ENCODE measurements at places on chromosomes 7 and 10. TPM values are rescaled to one million over a fixed set of nuclear protein-coding genes. Genes with fewer than 3 reads are reported as not detected.

Gene VIPR2
- not detected for polyA plus RNA-seq

Gene ING3
- polyA plus RNA-seq = 22.3 TPM

Gene LRRD1
- not detected for polyA plus RNA-seq

Gene HTR7
- 1.1 TPM for polyA plus RNA-seq

Gene PRKAR2B
- 3.5 TPM for polyA plus RNA-seq

DNA sequence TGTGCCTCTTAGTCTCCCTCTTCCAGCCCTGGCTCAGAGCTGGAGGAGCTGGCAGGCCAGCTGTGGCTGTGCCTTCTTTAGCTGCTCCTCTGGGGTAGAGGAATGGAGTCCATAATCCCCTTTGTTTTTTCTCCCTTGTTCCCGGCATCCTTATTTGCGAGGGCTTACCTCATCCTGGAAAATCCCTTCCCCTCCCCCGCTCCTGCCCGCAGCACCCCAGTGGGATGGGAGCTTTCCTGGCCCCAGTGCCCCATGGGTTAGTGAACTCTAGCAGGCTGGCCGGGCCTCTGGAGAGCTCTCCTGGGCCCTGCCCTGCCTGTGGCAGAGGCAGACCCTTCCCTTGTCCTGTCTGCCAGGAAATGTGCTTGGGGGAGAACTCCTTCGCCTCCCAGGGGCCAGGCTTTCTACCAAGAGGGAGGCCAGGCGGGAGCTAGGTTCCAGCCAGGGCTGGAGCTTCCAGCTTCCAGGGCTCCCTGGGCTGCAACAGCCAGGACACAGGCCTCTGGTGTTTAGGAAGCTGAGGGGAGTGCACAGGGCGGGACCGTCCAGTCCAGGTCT lies 16.5 kb upstream of the TRIM8 start:
- peaks cover 25% of the 10 kb centered on the region for H3K36me3 ChIP-seq
- no peak overlapping the region for H3K27ac ChIP-seq
- peaks cover 41% of the 10 kb centered on the region for H3K4me1 ChIP-seq
- no peaks in the 10 kb centered on the region for H3K27me3 ChIP-seq
- H3K4me3 ChIP-seq = no peak overlapping the region

GRCh38 chr10:1157615-1157933 lies 101.4 kb downstream of the WDR37 start:
- H3K36me3 ChIP-seq = no peaks in the 10 kb centered on the region
- H3K4me1 ChIP-seq = no peaks in the 10 kb centered on the region
- H3K27ac ChIP-seq = no peak overlapping the region
- H3K4me3 ChIP-seq = no peak overlapping the region
- no peaks in the 10 kb centered on the region for H3K27me3 ChIP-seq

GRCh38 chr10:15751046-15751445 lies 31.3 kb upstream of the ITGA8 start:
- no peak for DNase-seq
- no peak overlapping the region for H3K4me3 ChIP-seq
- H3K27ac ChIP-seq = no peak overlapping the region

DNA sequence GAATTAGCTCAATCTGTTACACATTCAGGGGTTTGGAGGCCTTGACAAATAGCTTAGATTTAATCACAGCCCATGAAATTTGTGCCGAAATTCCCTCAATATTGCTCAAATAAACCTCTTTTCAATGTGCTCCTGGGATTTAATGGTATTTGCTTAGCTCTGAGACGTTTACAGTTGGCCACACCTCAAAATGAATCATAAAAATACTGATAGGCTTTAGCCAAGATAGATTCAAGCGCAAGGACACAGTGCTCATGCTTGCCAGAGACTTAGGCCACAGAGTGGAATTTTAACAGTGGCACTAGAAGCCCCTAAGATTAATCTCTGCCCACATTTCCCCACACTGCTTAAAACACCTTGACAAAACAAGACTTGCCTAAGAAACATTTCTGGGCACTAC lies 2.3 kb upstream of the SEMA3C start:
- peaks cover 52% of the 10 kb centered on the region for H3K4me1 ChIP-seq
- no peak overlapping the region for H3K4me3 ChIP-seq
- H3K27me3 ChIP-seq = no peaks in the 10 kb centered on the region
- DNase-seq = no peak

DNA sequence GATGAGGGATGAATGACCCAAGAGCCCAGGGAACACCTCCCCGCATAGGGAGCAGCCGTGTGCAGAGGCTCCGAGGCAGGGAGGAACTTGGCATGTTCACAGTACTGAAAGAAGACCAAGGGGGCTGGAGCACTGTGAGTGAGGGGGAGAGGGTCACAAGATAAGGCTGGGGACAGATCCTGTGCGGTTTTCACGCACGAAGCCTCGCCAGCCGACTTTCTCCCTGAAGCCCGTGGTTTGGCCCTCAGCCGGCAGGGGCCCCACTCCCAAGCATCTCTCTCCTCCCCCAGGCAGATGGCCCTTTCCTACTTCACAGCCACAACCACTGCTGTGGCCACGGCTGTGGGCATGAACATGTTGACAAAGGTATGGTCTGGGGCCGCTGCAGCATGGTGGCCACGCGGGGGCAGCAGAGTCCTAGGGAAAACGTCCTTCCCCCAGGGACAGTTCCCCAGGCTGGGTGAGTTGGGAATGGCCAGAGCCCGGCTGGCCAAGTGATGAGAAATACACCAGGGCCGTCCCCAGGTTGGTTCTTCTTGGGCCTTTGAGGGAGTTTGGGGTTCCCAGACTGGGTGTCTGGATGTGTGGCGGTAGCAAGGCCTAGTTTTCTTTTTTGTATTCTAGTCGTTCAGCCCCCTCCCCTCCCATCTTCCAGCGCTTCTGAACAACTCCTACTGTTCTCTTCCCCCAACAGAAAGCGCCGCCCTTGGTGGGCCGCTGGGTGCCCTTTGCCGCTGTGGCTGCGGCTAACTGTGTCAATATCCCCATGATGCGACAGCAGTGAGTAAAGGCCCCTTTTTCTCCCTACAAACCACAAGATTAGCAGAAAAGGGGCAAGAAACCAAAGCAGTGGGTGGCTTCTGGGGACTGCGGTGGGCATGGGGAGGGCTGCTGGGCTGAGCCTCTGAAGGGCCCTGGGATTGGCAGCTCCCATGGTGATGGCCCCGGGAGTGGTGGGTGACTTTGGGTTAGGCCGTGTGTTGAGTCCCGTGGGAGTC lies 14.4 kb upstream of the WBP1L start:
- H3K4me1 ChIP-seq = no peaks in the 10 kb centered on the region
- no peak overlapping the region for H3K4me3 ChIP-seq
- no peaks in the 10 kb centered on the region for H3K27me3 ChIP-seq
- H3K36me3 ChIP-seq = no peaks in the 10 kb centered on the region
- H3K27ac ChIP-seq = no peak overlapping the region

DNA sequence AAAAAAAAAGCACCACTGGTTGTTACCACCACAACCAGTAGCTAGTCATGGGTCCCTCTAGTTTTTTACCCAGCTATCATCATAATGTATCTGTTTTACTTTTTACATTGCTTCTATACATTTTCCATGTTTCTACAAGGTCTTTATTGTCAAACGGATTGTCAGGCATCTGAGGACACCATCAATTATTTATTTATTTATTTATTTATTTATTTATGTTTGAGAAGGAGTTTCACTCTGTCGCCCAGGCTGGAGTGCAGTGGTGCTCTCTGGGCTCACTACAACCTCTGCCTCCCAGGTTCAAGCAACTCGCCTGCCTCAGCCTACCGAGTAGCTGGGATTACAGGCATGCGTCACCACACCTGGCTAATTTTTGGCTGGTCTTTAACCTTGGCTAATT lies 29.0 kb upstream of the HNRNPH3 start:
- no peak overlapping the region for H3K27ac ChIP-seq
- DNase-seq = no peak
- H3K4me1 ChIP-seq = peaks cover 26% of the 10 kb centered on the region
- H3K4me3 ChIP-seq = no peak overlapping the region

- no peaks in the 10 kb centered on the region for H3K4me1 ChIP-seq
- H3K27ac ChIP-seq = no peak overlapping the region
- no peaks in the 10 kb centered on the region for H3K27me3 ChIP-seq
- H3K4me3 ChIP-seq = no peak overlapping the region
- DNase-seq = no peak
Measured at GRCh38 chr10:77526868-77527617, 110.6 kb downstream of the KCNMA1 start.

DNA sequence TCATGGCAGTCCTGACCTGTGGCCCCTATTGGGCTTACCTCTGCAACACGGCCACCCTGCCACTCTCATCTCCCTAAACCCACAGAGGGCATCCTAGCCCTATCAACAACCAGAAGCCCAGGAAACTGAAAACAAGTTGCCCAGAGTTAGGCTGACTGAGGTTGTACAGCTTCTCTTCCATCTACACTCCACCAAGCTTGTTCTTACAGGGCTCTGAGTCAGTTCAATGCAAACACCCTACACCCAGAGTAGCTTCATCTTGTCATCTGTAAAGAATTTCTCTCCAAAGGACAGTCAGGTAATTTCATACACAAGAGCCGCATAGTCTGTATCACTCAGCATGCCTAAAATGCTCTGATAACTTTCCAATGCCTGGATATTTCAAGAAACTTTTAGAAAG lies 175.4 kb downstream of the ARID5B start:
- no peak overlapping the region for H3K4me3 ChIP-seq
- H3K27ac ChIP-seq = no peak overlapping the region

DNA sequence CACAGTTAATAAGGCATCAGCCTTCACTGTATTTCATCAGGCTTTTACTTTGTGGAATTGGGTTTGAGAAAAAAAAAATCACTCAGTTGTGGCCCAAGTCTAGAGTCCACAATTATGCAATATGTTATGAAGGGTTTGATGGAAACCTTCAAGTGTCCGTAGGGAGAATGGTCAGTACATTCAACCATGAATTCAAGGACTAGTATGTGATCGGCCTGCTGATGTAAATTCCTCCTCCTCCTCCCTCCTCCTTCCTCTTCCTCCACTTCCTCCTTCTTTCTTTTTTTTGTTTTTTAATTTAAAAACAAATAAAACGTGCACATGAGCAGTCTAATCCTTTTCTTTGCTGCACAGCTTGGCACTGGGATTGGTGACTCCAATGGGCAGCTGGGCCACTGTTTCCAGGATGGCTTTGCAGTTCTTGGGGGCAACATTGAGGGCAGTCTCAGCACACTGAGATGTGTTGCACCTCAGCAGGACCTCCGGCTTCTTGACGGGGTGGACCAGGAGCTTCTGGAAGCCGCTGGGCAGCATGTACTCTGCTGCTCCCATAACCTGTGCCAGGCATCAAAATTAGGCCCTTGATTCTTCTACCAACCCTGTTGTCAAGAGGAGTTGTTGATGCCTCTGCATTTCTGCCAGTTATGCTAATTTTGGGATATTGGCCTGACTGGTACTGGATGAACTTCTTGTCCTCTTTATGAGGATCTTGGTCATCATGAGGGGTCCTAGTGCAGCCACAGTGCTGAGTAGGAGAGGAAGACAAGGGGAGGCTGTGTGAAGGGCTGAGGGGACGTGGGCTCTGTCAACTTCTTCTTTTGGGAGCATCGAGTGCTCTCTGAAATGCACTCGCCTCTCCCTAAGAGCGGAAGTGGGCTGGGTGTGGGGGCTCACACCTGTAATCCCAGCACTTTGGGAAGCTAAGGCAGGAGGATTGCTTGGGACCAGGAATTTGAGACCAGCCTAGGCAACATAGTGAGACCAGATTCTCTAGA lies 9.3 kb upstream of the IL2RA start:
- peak overlapping the region; percentile 63 for H3K27ac ChIP-seq
- no peaks in the 10 kb centered on the region for H3K36me3 ChIP-seq
- H3K4me1 ChIP-seq = peaks cover 60% of the 10 kb centered on the region
- DNase-seq = peak; percentile 34
- H3K4me3 ChIP-seq = peak overlapping the region; percentile 38

GRCh38 chr10:109871476-109871875 lies 51.8 kb downstream of the XPNPEP1 start:
- H3K36me3 ChIP-seq = peaks cover 95% of the 10 kb centered on the region
- DNase-seq = no peak
- no peak overlapping the region for H3K27ac ChIP-seq
- H3K4me1 ChIP-seq = no peaks in the 10 kb centered on the region
- no peak overlapping the region for H3K4me3 ChIP-seq

- H3K4me3 ChIP-seq = no peak overlapping the region
- H3K27ac ChIP-seq = no peak overlapping the region
- H3K27me3 ChIP-seq = no peaks in the 10 kb centered on the region
- no peak for DNase-seq
- H3K36me3 ChIP-seq = no peaks in the 10 kb centered on the region
Measured at GRCh38 chr10:2476218-2476811, 591.0 kb upstream of the PFKP start.

GRCh38 chr7:93147363-93147762 lies 822 bp downstream of the SAMD9L start:
- no peak for DNase-seq
- H3K4me1 ChIP-seq = peaks cover 71% of the 10 kb centered on the region
- no peak overlapping the region for H3K27ac ChIP-seq
- H3K36me3 ChIP-seq = peaks cover 22% of the 10 kb centered on the region
- no peaks in the 10 kb centered on the region for H3K27me3 ChIP-seq
